CD4-positive, alpha-beta T cell treated with Interleukin-17A for 1 hour (primary cell): ENCODE measurements at places on chromosomes 13 and 19.
A peak's percentile ranks its signal among the peaks of the same experiment; 100 is the strongest.

DNA sequence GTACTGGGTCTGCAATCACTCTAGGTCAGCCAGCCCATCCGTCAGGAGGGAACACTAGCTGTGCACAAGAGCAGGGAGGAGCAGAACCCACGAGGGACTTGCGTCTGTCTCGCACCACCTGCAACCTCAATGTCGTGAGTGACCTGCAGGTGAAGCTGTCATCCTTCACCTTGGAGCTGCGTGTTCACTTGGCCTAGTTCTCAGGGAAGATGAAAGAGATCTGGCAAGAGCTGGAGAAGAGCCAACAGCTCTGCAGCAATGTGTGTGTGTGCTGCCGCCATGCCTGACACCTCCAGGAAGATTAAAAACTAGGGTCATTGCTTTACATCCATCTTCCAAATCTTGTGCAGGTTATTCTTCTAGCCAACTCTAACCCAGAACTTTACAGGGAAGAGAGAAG, 117.6 kb upstream of the MRI1 start:
- DNase-seq = peak; percentile 4

DNA sequence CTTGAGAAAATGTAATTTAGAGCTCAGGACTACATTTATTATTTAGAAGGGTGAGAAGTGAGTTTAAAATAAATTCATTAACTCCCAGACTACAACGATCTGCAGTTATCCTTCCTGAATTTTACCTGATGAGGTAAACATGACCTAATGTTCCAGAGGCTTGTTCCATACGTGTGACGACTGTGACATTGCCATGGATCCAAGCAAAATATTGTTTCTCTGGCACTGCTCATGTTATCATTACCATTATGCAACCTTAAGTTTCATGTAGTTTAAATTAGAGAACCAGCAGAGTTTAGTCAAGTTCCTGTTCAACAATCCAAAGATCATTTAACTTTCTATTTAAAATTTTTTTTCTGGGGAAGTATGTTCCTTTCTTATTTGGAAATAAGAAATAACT, 279.6 kb downstream of the KLF5 start:
- DNase-seq = no peak

- DNase-seq = no peak
Measured at GRCh38 chr19:49792829-49793560, 20.1 kb downstream of the FUZ start.

GRCh38 chr19:50288954-50289353, 40.2 kb downstream of the KCNC3 start:
- no peak for DNase-seq

DNA sequence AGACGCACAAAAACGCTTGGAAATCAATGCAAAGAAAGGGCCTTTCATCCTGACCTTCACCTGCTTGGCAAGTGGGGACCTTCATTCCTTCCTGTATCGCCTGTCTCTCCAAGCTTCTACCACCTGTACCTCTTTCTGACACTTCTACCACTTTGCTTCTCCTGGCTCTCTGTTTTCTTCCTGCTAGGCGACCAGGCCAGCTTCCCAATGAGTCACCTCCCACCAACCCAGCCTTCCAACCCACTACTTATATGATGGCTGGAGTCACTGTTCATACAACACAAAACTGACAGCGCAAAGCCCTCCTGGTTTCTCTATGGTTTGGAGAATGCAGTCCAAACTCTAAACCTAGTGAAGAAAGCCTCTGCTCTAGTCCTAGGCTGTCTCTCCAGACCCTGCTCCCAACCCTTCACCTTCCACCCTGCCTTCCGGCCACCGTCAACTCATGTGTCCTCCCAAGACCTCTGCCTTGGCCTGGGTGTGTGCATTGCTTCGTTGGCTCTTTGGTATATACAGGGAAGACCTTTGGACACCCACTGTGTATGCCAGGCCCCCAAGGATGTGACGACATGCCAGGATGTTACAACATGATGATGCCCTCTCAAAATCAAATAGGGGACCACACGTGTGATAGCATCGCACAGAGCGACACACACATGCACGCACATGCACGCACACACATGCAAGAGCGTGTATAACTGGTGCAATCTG, 148.5 kb downstream of the STK24 start:
- no peak for DNase-seq

DNA sequence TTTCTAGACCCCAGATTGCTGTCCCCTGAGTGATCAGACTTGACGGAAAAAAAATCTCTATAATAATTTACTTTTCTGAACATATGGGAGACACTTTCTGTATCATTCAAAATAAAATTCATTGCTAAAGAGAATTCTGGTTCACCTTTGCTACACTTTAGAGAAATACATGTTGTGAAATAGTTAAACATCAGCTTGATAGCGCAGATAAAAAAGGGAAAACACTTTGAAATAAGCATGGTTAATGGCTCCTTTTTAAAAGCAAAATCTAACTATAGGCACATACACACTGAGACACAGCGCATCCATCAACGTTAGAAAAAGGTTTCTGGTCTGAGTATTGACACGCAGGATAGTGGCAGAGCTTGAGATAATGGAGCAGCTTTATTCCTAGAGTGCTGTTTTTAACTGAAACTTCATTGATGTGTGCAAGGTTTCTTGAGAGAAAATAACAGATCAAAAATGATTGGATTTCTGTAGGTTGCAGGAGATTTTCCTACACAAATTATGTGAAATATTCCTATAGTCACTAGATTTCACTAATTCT, 341.2 kb downstream of the MZT1 start:
- DNase-seq = no peak

DNA sequence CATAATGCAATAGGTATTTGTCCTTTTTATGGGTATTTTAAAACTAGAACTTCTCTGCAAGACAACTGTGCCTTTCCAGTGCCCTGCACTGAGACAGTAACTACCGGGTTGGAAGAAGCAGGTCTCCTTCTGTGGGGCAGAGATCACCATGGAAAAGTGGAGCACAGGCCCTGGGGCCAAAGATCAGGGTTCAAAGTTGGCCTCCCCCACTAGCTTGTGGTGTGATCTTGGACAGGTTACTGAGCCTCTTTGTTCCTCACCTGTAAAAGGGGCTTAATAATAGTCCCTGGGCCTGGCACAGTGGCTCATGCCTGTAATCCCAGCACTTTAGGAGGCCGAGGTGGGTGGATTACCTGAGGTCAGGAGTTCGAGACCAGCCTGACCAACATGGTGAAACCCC, 68.3 kb downstream of the CEBPG start:
- no peak for DNase-seq

GRCh38 chr13:30113551-30113950, 193.8 kb downstream of the KATNAL1 start:
- no peak for DNase-seq

GRCh38 chr13:100668408-100668807, 6.2 kb downstream of the TMTC4 start:
- no peak for DNase-seq

DNA sequence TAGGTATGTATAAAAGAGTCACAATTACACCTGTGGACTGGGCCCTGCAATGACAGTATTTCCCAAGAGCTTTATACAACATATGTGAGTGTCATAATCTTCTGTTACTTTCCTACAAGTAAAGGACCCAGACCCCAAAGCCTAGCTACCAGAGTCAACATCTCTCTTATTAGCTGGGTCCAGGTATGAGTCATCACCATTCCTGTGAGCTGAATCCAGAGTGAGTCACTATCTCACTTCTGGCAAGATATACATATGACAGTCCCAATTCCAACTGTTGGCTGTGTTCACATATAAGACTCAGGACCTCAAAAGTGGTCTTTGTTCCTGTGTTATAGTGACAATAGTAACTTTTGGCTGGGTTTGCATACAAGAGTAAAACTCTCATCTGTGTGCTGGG, 46.7 kb downstream of the ZNF729 start:
- DNase-seq = no peak
